Mesenteric fat pad (tissue), 1 donor: ENCODE measurements at places on chromosomes 3 and 15.

GRCh38 chr3:30399394-30400181 lies 206.8 kb upstream of the TGFBR2 start:
- no peak for DNase-seq

GRCh38 chr3:73774645-73775044 lies 149.9 kb upstream of the PDZRN3 start:
- DNase-seq = no peak

DNA sequence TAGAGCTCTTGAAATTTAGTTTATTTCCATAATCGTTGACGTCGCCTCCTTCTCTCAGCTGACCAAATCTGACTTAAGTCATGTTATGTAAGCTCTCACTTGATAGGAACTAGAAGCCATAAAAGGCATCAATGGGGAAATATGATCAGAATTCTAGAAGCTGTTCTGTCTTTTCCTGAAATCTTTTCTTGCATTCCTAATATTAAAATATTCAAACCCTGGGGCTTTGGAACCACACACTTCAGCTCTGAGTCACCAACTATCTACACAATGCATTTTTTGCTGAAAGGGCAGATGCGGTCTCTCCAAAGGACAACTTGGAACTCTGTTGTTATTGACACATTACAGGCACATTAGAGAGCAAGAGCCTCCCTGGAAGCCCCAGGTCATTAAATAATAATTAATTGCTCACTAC lies 91.3 kb downstream of the LARS2 start:
- no peak for DNase-seq

DNA sequence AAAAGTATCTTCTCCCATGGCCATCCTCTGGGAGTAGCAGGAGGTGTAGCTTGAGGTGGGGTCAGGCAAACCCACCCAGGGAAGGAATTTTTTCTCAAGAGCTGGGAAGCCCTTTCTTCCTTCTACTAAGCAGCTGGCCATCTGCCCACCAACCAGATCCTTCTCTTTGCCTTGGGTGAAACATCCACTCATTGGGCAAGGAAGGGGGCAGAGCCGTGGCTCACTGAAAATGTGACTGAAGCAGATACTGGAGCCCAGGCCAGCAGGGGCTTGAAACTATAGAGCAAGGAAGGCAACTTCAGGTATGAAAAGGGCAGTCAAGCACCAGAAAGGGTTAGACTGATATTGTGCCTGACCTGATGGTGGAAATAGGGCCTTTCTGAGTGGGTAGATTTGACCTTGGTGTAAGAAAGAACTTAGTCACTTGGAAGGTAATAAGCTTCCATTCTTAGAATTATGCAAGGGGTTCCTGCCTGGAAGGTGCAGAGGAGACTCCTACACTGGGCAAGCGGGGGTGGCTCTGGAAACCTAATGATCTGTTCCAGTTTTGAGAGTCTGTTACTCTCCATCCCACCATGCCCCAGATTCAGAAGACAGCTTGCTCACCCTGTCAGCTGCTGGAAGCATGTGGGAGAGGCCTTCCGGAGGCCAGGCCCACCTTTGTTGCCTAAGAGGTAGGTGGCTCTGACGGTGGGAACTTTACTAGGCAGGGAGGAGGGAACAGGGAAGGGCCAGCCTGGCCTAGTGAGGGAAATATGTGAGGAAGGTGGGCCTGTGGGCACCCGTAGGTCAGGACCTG lies 22.0 kb upstream of the PLA2G4E start:
- no peak for DNase-seq

DNA sequence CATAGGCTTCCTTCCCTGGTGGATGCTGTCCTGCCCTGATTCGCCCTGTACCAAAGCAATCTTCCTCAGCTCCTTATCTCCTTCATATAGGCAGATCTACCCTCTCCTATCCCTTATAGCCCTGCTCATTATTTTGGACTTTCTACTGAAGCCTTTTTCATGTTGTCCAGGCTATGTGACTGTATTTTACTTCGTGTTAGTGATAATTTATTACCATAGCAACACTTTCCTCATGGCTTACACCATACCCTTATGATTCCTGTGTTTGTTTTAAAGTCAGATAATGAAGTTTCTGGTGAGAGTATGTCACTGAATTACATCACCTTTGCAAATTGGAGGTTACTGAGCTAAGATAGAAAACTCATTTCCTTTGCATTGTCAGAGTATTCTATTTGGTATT lies 352.6 kb downstream of the NLGN1 start:
- DNase-seq = no peak
